ENCODE measurements at places on chromosomes 2 and 18. TPM values are rescaled to one million over a fixed set of nuclear protein-coding genes. Genes with fewer than 3 reads are reported as not detected.

DNA sequence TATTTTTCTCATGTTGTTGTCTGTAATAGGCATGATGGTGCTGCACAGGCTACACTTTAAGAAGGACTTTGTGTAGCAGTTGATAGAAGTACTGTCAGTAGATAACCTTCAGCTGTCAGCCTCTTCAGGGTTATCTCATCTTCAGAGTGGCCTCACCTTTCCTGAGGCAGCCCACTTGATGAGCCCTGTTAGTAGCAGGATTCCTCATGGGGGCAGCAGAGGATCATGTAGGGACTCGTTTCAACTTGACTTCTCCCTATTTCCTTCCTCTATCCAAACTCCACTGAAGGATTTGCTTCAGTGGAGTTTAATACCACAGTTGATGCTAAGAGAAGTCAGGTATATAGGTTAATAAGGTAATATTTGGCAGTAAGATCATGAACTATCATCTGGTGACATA lies 530.3 kb upstream of the FSIP2 start:
- peak; percentile 38 for DNase-seq

- DNase-seq, result no peak
Observed at GRCh38 chr2:63192169-63192888, 141.7 kb downstream of the OTX1 start.

CREG2 gene
- total RNA-seq, result 0.64 TPM

DNA sequence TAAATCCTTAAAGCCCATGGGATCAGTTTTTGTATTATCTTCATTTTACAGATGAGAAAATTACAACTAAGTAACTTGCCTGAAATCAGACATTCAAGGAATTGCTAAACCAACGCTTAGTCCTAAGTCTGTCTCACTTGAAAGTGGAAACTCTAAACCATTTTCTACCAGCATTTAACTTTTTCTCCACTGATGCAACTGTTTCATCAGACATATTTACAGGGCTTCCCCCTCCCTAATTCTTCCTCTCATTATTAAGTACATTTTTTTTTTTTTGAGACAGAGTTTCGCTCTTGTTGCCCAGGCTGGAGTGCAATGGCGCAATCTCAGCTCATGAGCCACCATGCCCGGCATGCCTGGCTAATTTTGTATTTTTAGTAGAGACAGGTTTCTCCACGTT lies 88.6 kb downstream of the ACVR1C start:
- no peak for DNase-seq

MOGAT1 gene
- total RNA-seq, result not detected

- no peak for DNase-seq
Observed at GRCh38 chr2:169493360-169493759, 14.1 kb downstream of the BBS5 start.

GRCh38 chr2:18046558-18047212 lies 168.2 kb downstream of the KCNS3 start:
- DNase-seq, result peak; percentile 34

UGT1A4 gene
- 0.14 TPM for total RNA-seq

IL18RAP gene
- not detected for total RNA-seq

- peak; percentile 41 for DNase-seq
Observed at GRCh38 chr2:82636402-82637020, 1822.6 kb downstream of the SUCLG1 start.

GRCh38 chr2:25512707-25513106 lies 160.7 kb downstream of the DTNB start:
- no peak for DNase-seq

DNA sequence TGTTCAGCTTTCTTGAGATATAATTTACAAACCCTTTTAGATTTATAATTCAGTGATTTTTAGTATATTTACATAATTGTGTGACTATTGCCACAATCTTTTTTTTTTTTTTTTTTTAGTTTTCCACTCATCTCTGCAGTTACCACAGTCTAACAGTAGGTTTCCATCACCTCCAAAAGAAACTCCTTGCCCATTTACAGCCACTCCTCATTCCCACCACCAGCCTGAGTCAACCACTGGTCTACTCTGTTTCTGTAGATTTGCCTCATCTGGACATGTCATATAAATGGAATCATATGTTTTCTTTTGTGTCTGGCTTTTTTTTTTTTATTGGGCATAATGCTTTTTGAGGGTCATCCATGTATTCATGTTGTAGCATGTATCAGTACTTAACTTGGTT lies 16.1 kb downstream of the MTX2 start:
- DNase-seq, result peak; percentile 46

DNA sequence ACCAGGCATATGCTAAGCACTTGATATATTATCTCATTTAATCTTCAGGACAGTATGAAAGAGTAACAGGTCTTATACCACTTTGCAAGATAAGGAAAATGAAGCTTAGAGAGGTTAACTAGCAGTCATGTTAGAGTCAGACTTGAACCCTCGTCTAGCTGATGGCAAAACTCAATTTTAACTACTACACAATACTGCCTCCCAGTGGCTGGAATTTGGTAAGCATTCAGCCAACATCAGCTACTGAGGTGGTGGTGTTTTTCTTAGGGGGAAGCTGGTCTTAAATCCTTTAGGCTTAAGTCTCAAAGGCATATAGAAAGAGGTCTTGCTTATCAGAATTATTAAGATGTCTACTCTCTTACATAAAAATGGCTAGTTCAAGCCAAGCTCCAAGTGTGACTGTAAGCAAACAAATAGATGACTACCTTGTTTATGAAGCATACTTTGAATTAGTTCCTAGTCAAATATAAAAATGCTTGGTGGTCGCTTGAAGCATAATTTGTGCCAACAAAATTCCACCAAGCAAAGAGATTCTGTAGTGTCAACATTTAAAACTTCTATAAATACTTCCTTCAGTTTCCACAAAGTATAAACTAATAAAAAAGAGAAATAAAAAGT lies 325.4 kb upstream of the FIGN start:
- DNase-seq, result peak; percentile 28

DNA sequence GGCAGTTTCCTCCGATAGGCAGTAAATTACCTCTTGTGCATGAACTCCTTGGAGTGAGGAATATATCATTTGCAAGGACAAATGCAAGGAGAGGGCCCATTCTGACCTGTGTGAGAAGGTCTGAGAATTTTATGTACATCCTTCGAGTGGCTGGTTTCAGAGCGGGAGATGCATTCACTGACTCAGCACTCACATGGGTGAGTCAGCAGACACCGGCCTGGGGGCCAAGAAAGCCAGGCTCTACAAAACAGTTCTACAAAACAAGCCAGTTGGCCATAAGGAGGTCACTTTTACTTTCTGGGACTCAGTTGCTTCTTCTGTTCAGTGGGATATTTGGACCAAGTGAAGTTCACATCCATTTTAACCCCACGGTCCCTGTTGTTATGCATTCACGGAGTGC lies 35.3 kb downstream of the CYP26B1 start:
- DNase-seq, result peak; percentile 65

HNMT gene
- 7.3 TPM for total RNA-seq

GRCh38 chr2:44928483-44929158 lies 12.9 kb upstream of the SIX3 start:
- DNase-seq, result peak; percentile 14

DNA sequence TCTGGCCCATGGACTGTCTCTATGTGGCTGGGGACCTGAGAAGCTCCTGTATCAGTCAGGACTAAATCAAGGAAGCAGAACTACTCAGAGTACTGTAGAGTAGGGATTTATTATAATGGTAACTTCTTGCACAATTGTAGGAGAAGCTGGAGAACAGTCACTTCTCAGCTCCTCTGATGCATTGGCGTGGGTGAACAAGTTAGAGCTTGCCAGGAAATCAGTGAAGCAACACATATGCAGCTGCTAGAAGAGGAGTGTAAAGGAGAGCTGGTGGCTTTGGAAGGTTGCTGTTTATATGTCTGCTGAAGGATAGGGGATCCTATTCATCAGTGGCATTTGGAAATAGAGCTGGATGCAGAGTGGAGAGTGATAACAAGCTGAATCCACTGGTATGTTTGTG lies 215.5 kb upstream of the CWC22 start:
- peak; percentile 95 for DNase-seq

DNA sequence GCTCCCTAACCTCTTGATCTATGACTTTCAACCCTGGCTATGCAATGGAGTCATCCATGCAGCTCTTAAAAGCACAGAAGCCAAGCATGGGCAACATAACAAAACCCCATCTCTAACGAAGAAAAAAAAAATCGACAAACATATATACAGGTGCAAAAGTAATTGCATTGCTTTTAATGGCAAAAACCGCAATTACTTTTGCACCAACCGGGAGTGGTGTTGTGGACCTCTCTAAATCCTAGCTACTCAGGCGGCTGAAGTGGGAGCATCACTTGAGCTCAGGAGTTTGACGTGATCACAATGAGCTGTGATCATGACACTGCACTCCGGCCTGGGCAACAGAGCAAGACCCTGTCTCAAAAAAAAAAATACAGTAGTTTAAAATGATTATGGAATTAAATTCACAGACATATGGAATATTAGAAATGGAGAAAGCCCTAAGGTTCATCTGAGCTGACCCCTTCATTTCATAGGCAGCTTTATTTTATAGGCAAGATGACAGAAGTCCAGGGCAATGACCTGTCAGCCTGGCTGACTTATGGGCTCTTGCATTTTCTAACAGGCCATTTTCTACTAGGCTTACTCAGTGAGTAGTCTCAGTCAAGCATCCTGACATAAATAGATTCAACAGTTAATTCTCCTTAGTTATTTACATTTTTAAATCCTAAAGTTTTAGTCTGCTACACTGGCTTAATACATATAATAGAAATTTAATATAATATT lies 183.8 kb downstream of the ANKRD44 start:
- no peak for DNase-seq

DNA sequence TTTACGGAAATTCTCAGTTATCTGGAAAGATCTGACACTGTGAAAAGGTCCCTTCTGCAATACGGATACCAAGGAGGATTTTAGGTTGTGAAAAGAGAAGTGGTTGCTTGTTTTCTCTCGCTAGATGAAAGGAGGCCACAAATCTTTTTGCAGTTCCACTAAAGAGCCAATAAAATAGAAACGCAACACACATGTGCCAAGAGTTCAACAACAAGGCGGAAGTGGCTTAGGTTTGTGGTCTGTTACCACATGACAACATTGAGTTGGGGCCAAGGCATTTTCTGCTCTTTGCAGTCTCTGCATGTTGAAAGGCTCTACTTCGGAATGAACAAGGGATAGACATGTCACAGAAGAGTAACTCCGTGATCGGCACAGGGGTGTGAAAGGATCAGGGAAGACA lies 115.7 kb upstream of the OSR1 start:
- DNase-seq, result peak; percentile 70

DNA sequence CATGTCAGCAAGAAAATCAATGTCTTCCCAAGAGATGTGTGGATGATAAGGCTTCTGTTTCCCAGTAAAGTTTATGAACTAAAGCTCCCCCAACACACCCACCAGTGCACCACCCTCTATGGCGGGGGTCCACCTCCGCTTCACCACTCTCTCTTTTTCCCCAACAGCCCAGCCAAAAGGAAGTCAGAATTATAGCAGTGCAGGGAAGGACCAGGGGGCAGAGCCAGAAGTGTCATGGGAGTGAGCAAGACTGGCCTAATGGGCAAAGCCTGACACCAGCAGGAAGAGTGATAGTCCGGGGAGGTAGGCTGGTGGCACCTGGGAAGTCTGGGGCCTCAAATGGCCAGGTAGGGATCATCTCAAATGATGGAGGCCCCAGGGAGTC lies 167.7 kb downstream of the ZFP36L2 start:
- no peak for DNase-seq

DNA sequence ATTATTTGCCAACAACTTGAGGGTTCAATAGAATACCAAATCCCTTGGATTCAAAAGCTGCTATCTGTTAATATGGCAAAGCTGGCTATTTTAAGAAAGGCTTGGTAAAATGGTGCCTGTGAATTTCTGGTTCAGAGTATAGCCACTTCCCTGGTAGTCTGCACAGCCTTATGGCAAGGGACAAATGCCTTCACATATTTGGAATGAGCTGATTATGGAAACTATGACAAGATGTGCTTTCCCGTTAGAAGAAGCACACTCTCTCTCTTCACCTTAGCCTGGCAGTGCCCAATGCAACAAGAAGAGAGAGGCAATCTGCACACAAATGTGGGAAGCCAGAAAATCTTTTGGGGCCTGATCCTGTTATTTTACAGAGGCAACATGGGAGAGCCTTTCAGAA lies 47.5 kb upstream of the MAP3K20 start:
- no peak for DNase-seq

MOCOS gene
- total RNA-seq, result 17.3 TPM

All from mammary epithelial cell (primary cell).